ENCODE measurements at places on chromosomes 5 and 9.

- DNase-seq: no peak
Observed at GRCh38 chr9:74361508-74361907, 135.6 kb upstream of the RORB start.

DNA sequence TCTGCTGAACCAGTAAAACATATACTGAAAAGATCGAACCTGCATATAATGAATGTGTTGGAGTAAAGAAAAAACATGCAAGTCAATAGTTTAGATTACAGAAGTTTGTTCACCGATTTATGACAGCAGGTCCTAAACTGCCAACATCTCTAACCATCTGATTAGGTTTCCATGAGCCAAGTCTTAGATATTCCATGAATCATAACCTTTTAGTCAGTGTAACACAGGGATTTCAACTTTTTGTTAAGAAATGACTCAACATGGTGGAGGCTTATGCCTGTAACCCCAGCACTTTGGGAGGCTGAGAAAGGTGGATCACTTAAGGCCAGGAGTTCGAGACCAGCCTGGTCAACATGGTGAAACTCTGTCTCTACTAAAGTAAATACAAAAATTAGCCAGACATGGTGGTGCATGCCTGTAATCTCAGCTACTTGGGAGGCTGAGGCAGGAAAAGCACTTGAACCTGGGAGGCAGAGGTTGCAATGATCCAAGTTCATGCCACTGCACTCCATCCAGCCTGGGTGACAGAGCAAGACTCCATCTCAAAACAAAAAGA lies 38.7 kb downstream of the APC start:
- DNase-seq: no peak

DNA sequence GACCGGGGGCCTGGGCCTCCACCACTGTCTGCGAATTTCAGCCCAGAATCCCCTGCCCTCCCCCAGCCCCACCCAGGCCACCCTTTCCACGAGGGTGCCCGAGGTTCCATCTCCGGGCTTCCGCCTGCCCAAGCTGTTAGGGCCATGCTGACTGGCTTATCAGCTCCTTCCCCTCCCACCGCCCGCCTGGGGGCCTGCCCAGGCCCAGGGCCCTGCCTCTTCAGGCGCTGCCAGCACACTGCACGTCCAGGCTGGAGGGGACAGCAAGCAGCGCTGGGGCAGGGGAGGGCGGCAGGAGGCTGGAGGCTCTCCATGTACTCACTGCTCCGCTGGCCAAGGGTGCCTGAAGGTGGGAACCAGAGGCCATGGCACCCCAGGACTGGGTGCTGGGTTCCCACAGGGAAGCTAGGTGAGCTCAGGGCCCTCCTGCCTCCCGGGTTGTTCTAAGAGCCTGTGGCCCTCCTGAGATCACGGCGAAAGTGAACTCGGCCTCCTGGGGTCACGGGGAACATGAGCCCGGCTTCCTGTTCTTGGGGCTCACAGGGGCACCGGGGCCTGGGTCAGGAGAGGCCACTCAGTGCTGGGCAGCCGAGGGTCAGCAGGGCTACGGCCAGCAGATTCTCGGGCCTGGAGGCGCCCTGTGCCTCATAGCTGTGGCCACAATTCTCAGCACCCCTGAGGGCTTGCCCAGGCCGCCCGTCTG lies 57.7 kb upstream of the EGFL7 start:
- DNase-seq: no peak

- no peak for DNase-seq
Observed at GRCh38 chr5:4113426-4113825, 517.8 kb downstream of the IRX1 start.

GRCh38 chr5:16552666-16553343 lies 64.0 kb downstream of the RETREG1 start:
- DNase-seq: no peak

GRCh38 chr5:142977363-142978051 lies 207.3 kb downstream of the ARHGAP26 start:
- peak; percentile 40 for DNase-seq

DNA sequence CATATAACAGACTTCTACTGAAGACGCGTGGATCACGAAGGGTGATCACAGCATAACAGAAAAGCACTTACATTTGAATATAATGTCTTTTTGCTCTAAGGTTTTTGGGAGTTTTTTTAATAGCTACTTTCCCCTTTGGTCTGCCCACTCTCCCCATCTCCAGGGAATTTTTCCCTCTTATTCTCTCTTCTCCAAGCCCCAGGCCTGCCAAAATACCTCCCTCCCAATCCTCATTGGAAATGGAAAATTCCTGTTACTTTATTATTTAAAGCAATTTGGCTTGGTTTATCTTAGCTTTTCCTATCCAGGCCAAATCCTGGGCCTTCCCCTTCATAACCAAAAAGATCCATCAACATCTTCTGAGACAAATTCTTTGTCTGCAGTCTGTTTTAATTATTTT lies 22.3 kb upstream of the SSBP2 start:
- no peak for DNase-seq

DNA sequence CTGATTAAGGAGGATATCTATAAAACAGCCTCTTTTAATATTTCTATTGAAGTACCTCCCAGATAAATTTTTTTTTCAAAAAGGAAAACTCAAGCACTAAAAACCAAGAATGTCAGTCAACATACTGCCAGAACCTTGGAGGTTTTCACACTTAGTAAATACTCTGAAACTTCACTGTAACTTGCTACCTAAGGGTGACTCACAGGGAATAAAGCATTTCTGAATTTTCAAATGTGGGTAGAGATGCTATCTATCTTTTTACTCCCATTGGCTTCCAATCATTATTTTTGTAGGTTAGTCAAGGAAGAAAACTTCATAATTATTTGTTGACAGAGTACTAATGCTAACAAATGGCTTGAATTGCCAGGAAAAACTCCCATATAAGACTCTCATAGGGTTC lies 46.1 kb downstream of the SLC25A46 start:
- no peak for DNase-seq

DNA sequence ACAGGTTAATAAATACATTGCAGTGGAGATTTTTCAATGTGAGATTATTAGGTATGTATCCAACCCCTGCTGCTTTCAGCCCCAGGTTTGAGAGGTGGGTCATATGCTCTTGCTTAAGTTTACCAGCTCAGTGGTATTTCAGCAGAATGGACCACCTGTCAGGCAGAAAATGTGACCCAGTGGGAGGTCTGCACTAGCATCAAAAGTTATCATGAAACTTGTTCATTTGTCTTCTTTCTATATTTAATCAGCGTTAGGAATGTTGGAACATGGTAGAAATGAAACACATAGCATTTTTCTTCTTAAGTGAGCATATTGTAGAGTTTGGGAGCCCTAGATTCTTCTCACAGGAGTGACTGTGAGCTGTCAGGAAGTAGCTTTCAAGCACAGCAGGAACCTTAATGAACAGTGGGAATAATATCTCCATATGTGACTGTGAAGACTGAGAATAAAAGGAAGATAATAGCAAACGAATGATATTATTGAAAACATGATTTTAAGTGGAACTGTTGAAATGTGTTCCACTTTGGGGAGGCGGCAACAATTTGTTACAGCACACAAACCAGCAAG lies 596.9 kb upstream of the CDH6 start:
- DNase-seq: no peak

DNA sequence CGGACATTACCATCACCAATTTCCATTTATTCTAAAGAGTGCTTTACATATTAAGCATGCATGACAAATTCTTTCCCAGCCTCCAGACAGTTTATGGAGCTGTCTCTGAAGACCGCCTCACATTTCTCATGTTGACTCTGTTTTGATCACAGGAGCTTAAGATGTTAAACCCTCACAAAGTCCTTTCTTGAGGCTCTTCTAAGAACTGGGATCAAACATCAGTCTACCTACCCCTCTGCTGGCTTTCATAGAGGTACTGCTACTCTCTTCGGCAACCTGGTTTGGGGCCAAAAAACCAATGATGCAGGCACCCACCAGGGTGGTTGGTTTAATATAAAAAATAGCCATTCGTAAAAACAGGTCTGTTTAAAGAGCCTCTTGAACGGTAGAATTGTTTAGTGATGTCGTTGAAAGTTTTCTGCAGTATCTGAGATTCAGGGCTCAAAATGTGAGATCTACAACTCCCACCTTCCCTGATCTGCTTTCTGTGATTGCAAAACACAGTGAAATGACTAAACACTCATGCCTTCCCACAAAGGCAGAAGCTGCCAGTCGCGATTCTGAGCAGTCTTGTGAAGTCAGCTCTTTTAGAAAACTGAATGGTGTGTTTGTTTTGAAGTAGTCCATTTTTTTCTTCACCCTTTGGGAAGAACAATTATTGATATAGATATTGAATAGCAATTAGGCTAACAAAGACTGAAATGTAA lies 3.5 kb downstream of the RXFP3 start:
- no peak for DNase-seq
